ENCODE measurements at places on chromosomes 5 and 9. TPM values are rescaled to one million over a fixed set of nuclear protein-coding genes. Genes with fewer than 3 reads are reported as not detected.

GLRA1 gene
- total RNA-seq = not detected

PAPPA gene
- total RNA-seq = 5.5 TPM

FOXI1 gene
- total RNA-seq = not detected

BARHL1 gene
- not detected for total RNA-seq

PCDHA10 gene
- 1.7 TPM for total RNA-seq

PRDM9 gene
- not detected for total RNA-seq

CDKN2B gene
- total RNA-seq = 3.3 TPM

MUSK gene
- total RNA-seq = 0.10 TPM

ALDH7A1 gene
- total RNA-seq = 133 TPM

NUTM2F gene
- total RNA-seq = not detected

RBM27 gene
- 27.3 TPM for total RNA-seq

SHOC1 gene
- total RNA-seq = not detected

DNA sequence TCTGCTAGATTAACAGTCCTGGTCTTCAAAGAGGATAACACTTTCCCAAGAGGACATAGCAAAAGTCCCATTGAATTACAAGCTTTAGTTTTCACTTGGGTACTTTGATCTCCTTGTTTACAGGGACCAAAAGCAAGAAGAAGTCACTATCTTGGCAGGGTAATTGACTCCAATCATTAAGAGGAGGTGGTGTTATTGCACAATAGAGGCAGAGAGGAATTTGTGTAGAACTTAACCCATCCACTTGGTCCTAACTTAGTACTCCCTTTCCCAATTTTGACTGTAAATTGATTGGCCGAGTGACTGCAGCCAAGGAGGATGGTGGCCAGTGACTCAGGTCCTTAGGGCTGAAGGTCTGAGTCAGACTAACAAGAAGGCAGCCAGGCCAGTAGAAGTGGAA lies 9.3 kb upstream of the TRPC7 start:
- H3K4me3 ChIP-seq = no peak overlapping the region
- H3K27ac ChIP-seq = no peak overlapping the region
- no peak for DNase-seq
- H3K4me1 ChIP-seq = no peaks in the 10 kb centered on the region
- no peaks in the 10 kb centered on the region for H3K36me3 ChIP-seq

DNA sequence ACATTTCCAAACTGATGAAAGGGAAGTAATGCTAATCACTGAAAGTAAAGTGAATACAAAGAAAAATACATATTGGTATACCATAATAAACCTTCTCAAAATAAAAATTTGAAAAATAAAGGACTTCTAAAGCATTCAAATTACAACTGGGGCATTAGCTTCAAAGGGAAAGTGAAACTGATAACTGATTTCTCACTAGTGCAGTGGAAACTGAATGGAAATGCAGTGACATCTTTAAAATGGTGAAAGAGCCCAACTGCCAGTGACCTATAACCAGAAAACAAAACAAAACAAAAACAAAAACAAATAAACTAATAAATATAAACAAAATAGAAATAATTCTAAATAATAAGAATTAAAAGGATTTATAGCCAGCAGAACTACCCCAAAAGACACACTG lies 297.5 kb upstream of the GRIN3A start:
- H3K4me3 ChIP-seq = no peak overlapping the region
- H3K27ac ChIP-seq = no peak overlapping the region
- H3K4me1 ChIP-seq = no peaks in the 10 kb centered on the region
- no peaks in the 10 kb centered on the region for H3K36me3 ChIP-seq

- H3K4me3 ChIP-seq = peak overlapping the region; percentile 16
- H3K4me1 ChIP-seq = no peaks in the 10 kb centered on the region
- H3K36me3 ChIP-seq = no peaks in the 10 kb centered on the region
- DNase-seq = no peak
- H3K27me3 ChIP-seq = no peaks in the 10 kb centered on the region
These were observed 623 bp downstream of the FLT4 start for GRCh38 chr5:180648658-180649296.

GRCh38 chr9:26339796-26340195 lies 552.8 kb downstream of the CAAP1 start:
- H3K36me3 ChIP-seq = no peaks in the 10 kb centered on the region
- no peak overlapping the region for H3K27ac ChIP-seq
- no peaks in the 10 kb centered on the region for H3K27me3 ChIP-seq
- DNase-seq = no peak
- H3K4me3 ChIP-seq = no peak overlapping the region

DNA sequence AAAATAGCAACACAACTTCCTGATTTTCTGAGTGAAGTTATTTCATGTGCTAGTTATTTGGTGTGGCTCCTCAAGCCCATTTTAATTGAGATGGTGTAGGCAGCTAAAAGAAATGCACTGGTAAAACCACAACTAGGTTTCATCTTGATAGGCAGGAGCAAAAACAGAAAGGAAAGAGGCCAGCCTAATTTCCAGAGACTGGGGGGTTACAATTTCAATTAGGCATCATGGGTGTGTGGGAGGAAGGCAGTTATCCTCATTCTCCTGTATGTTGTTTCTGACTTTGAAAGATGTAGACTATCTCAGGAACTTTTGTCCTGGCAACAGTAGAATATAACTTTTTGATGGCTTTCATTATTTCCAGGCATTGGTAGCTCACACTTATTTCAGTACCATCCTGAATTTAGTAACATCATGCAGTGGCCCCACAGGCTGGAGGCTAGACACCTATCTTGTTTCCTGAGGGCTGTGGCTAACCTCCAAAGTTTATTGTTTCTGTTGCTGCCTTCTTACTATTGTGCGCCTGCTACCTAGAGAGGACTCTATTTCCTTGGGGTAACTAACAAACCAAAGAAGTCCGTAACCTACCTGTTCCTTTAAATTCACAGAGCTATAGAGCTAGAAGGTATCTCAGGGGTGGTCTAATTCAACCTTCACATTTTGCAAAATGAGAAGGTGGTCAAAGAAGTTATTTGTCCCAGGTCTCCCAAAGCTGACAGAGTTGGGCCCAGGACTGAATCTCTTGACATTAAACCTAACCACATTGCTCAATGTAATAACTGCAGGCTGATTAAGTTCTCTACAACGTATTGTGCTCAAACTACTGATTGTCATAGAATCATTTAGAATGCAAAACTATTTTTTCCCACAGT lies 42.4 kb downstream of the FYB1 start:
- no peak for DNase-seq
- no peak overlapping the region for H3K27ac ChIP-seq
- no peaks in the 10 kb centered on the region for H3K27me3 ChIP-seq
- no peak overlapping the region for H3K4me3 ChIP-seq
- no peaks in the 10 kb centered on the region for H3K4me1 ChIP-seq

GRCh38 chr9:123361731-123362510 lies 5.9 kb downstream of the CRB2 start:
- H3K36me3 ChIP-seq = no peaks in the 10 kb centered on the region
- peaks cover 3% of the 10 kb centered on the region for H3K4me1 ChIP-seq
- no peaks in the 10 kb centered on the region for H3K27me3 ChIP-seq
- no peak for DNase-seq
- H3K27ac ChIP-seq = no peak overlapping the region

- peak; percentile 72 for DNase-seq
- no peak overlapping the region for H3K27ac ChIP-seq
- no peaks in the 10 kb centered on the region for H3K36me3 ChIP-seq
- H3K27me3 ChIP-seq = no peaks in the 10 kb centered on the region
These were observed 40.3 kb upstream of the CDKN2AIPNL start for GRCh38 chr5:134451936-134452505.

GRCh38 chr5:136677217-136677616 lies 311.9 kb upstream of the TRPC7 start:
- no peaks in the 10 kb centered on the region for H3K4me1 ChIP-seq
- no peak overlapping the region for H3K4me3 ChIP-seq
- DNase-seq = no peak
- no peaks in the 10 kb centered on the region for H3K36me3 ChIP-seq

- peaks cover 8% of the 10 kb centered on the region for H3K4me1 ChIP-seq
- no peak for DNase-seq
- H3K27me3 ChIP-seq = no peaks in the 10 kb centered on the region
These were observed 124.0 kb downstream of the OLFM1 start for GRCh38 chr9:135211524-135211890.

GRCh38 chr9:115877852-115878438 lies 275.6 kb upstream of the PAPPA start:
- no peak overlapping the region for H3K27ac ChIP-seq
- H3K36me3 ChIP-seq = no peaks in the 10 kb centered on the region
- H3K27me3 ChIP-seq = no peaks in the 10 kb centered on the region
- no peak overlapping the region for H3K4me3 ChIP-seq

DNA sequence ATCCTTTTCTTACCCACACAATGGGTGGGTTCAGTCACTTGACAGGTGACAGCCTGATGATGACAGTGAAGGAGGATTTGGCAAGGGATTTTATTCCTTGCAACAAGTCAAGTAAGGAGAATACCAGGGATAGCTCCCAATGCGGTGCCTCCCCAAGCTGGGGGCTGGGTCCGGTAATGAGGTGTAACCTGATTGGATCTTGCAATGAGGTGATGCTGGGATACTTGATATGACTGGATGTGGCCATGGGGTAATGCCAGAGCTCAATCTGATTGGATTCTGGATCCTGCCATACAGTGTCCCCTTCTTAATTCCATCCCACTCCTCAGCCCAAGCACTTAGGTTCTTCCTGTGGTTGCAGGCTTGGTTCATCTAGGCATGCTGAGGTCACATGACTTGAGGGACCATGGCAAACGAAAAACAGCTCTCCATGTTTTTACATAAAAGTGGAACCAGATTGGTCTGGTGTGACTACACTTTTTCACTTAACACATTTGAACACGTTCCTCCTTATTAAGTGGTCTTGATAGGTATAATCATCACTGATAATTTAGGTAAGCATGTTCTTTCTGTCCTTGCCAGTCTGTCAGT lies 181.1 kb downstream of the PDZD2 start:
- DNase-seq = no peak
- no peaks in the 10 kb centered on the region for H3K36me3 ChIP-seq
- no peaks in the 10 kb centered on the region for H3K4me1 ChIP-seq

GRCh38 chr5:175826980-175827379 lies 44.4 kb upstream of the CPLX2 start:
- H3K27ac ChIP-seq = no peak overlapping the region
- H3K4me3 ChIP-seq = no peak overlapping the region
- H3K27me3 ChIP-seq = no peaks in the 10 kb centered on the region
- no peak for DNase-seq
- no peaks in the 10 kb centered on the region for H3K36me3 ChIP-seq
- no peaks in the 10 kb centered on the region for H3K4me1 ChIP-seq

GRCh38 chr5:163727028-163727427 lies 221.6 kb downstream of the MAT2B start:
- H3K4me3 ChIP-seq = no peak overlapping the region
- no peak for DNase-seq
- no peak overlapping the region for H3K27ac ChIP-seq
- no peaks in the 10 kb centered on the region for H3K4me1 ChIP-seq

DNA sequence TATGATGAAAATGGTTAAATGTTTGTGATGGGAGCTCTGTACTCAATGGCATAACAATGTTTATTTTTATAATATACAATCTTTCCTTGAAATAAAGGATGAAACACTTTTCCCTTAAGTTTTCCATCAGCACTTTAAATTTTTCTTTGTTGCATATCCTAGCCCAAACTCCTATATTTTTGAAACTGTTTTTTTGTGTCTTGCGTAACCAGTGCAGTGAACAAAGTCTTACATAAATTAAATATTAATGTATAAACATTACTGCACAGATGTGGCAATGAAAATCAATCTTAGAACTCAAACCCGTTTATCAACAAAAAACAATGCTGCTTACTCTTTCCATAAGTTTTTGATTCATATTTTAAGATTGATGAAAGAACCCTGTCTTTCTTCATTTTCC lies 34.1 kb upstream of the IL31RA start:
- peaks cover 4% of the 10 kb centered on the region for H3K4me1 ChIP-seq
- no peak overlapping the region for H3K27ac ChIP-seq

- DNase-seq = no peak
- no peak overlapping the region for H3K27ac ChIP-seq
- H3K27me3 ChIP-seq = no peaks in the 10 kb centered on the region
- no peaks in the 10 kb centered on the region for H3K4me1 ChIP-seq
- no peaks in the 10 kb centered on the region for H3K36me3 ChIP-seq
These were observed 97.0 kb downstream of the ANKRD33B start for GRCh38 chr5:10660720-10661387.

- H3K4me3 ChIP-seq = no peak within 1 kb of the TSS
- no peaks in the 10 kb centered on the region for H3K36me3 ChIP-seq
- no peaks in the 10 kb centered on the region for H3K27me3 ChIP-seq
These were observed at the start of gene SLC23A1 for GRCh38 chr5:139383275-139383992. Gene SLC23A1 (minus strand): TSS chr5:139383297. CDS start chr5:139383253, 44 bp downstream.

DNA sequence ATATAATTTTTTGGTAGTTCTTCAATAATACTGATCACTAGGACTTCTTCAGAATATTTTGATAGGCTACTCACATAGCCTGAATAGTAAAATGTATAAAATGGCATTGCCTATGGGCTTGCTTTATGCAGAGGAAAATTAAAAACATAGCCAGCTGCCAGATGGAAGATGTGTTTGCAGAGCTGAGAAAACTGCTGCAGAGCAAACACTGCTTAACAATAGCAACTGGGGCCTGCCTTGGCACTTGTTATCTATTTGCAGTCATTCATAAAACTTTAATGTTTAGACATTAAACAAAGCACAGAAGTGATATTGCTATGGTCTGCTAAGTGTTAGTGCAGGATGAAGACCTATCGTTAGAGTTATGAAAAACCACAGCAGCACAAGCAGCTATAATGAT lies 151.5 kb upstream of the SMC2 start:
- no peak for DNase-seq
- H3K27ac ChIP-seq = no peak overlapping the region
- no peak overlapping the region for H3K4me3 ChIP-seq
- H3K4me1 ChIP-seq = no peaks in the 10 kb centered on the region
- no peaks in the 10 kb centered on the region for H3K27me3 ChIP-seq

GRCh38 chr9:111427186-111427585 lies 57.0 kb downstream of the ECPAS start:
- H3K36me3 ChIP-seq = no peaks in the 10 kb centered on the region
- DNase-seq = no peak
- H3K27me3 ChIP-seq = no peaks in the 10 kb centered on the region
- peaks cover 2% of the 10 kb centered on the region for H3K4me1 ChIP-seq
- no peak overlapping the region for H3K4me3 ChIP-seq
- H3K27ac ChIP-seq = no peak overlapping the region

GRCh38 chr5:147407094-147407681 lies 102.7 kb downstream of the DPYSL3 start:
- H3K36me3 ChIP-seq = peaks cover 4% of the 10 kb centered on the region
- H3K4me3 ChIP-seq = no peak overlapping the region

DNA sequence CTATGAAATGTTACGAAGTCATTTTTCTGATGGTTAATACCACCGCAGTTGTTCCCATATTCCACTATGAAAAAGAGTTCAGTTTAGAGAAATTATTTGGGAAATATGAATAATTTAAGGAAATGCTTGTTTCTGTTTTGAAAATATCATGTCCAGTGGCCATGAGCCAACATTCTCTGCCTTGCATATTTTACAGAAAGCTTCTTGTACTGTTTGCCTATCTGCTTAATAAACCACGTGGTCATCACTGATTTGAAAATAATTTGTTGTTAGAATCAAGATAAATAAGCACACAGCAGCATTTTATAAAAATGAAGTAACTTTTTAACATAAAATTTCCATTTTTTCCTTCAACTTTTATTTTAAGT lies 381.5 kb upstream of the CDH18 start:
- H3K27ac ChIP-seq = no peak overlapping the region
- no peaks in the 10 kb centered on the region for H3K27me3 ChIP-seq
- DNase-seq = no peak
- H3K36me3 ChIP-seq = no peaks in the 10 kb centered on the region

GRCh38 chr9:8604201-8604600 lies 804.6 kb upstream of the DMAC1 start:
- no peaks in the 10 kb centered on the region for H3K4me1 ChIP-seq
- DNase-seq = no peak
- H3K36me3 ChIP-seq = no peaks in the 10 kb centered on the region
- no peaks in the 10 kb centered on the region for H3K27me3 ChIP-seq

GRCh38 chr9:100445161-100445902 lies 18.4 kb downstream of the MSANTD3 start:
- H3K27ac ChIP-seq = no peak overlapping the region
- no peaks in the 10 kb centered on the region for H3K36me3 ChIP-seq
- no peak for DNase-seq
